Esophagus squamous epithelium (tissue), 5 donors: ENCODE measurements at places on chromosomes 1 and 21.

GRCh38 chr1:234531151-234531635 is 52.2 kb upstream of the TARBP1 start:
- no peak for DNase-seq

GRCh38 chr21:42586406-42586805 is 67.0 kb upstream of the PDE9A start:
- no peak for DNase-seq

- DNase-seq: no peak
These were observed 558 bp downstream of the PFKL start for GRCh38 chr21:44300262-44300959.

GRCh38 chr1:199044191-199044590 is 405.4 kb downstream of the PTPRC start:
- no peak for DNase-seq

- no peak for DNase-seq
These were observed 719 bp downstream of the EYA3 start for GRCh38 chr1:28087614-28088167.

DNA sequence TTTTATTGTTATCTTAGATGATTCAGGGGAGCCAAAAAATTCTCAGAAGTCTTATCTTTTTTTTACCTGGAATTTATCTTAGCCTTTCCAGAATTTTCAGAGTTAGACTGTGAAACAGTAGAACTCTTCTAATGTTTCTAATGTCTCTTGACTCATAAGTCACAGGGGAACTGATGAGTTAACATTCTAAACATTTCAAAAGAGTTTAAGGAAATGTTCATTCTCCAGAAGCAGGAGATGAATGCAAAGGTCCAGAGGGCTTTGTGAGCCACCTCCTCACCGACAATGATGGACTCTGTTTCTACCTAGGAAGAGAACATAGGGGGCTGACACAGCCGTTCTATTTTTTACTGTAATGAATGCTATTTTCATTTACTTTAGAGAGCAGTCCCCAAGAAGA is 157.5 kb downstream of the BRINP2 start:
- DNase-seq: no peak

DNA sequence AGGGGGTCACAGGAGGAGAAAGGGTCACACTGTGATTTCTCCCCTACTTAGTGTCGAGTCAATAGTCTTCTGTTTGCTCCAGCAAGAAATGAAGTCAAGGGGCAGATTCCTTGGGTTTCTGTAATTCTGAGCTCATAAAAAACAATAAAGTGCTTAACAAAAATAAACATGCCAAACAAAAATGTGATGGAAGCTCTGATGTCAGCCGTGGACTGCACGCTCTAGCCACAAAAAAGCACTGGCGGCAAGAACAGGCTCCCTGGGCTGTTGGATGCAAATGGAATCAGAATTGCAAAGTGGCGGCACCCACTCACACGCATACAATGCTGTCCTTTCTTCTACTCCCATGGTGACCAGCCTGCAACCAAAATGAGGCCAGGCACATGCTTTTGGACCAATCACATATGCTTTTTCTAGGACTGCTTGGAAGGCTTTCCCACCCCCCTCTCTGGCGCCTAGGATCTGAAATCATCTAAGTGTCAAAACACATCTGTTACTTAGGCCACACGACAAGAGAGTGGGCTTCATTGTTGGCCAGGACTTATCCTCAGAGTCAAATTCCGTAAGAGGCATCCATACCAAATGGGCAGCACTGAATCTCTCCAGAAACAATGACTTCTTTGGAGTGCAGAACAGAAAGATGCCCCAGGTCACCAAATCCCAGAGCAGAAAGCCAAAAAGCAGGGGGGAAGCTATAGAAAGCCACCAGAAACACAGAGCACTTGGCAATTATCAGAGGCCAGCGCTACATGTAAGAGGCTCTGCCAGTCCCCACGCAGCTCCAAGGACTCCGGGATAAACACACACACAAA is 9.2 kb downstream of the C1orf198 start:
- DNase-seq: no peak

GRCh38 chr1:23366598-23366997 is 3.0 kb downstream of the ZNF436 start:
- DNase-seq: no peak

DNA sequence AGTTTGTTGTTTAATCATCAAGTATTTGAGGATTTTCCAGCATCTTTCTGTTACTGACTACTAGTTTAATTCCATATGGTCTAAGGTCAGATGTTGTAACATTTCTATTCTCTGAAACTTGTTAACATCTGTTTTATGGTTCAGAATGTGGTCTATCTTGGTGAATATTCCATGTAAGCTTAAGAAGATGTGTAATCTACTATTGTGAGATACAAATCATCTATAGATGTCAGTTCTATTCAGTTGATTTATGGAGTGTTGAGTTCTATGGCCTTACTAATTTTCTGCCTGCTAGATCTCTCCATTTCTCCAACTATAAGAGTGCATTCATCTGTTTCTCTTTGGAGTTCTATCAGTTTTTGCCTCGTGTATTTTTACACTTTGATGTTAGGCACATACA is 31.5 kb downstream of the WARS2 start:
- no peak for DNase-seq

GRCh38 chr21:32298658-32299081 is at the start of gene MRAP:
MRAP (plus strand) TSS chr21:32298855; CDS start chr21:32298972, 117 bp downstream.
- DNase-seq: no peak

DNA sequence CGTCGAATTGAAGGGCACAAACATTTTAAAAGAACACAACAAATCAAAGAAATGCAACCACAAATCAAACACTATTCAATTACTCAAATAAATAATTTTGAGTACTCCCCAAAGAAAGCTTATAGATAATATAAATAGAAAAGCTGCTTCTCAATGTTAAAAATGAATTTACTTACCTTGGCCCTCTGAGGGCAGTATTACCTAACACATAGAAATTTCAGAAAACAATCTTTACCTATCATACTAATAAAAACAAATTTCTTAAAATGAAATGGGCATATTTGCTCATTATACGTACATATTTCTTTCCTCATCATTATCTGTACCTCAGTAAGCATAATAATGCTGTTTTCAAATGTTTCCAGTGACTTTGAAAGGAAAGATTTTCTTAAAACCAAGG is 141.8 kb downstream of the AKT3 start:
- DNase-seq: no peak

DNA sequence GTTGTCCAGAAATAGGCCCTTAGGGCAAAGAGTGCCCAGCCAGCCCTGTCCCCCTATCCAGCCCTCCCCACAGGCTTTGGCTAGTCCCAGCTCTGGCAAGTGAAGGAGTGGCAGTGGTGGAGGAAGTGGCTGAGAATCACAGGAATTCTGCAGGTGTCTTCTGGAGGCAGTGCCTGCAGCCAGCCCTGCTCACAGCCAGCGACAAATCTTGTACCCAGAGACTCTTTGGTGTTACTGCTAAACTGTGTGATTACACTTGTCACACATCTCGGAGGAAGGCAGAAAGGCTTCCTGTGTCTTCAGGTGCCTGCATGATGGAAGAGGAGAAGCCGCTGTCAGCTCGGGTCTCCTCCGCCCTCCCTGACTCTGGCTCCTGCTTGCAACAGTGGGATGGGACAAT is 71.6 kb upstream of the GRIK3 start:
- DNase-seq: no peak

- DNase-seq: no peak
These were observed 48.7 kb downstream of the SYT6 start for GRCh38 chr1:114104949-114105348.

- no peak for DNase-seq
These were observed 1.3 kb downstream of the DYRK1A start for GRCh38 chr21:37367703-37368540.
